Activated T-cell treated with anti-CD3 and anti-CD28 coated beads for 48 hours (primary cell): ENCODE measurements at places on chromosomes 3 and 15.

GRCh38 chr15:98422130-98422478 lies 226.2 kb upstream of the IGF1R start:
- DNase-seq, result no peak

- no peak for DNase-seq
These were observed 6.9 kb downstream of the NUDT16 start for GRCh38 chr3:131388490-131388799.

GRCh38 chr15:41566121-41566885 lies 7.3 kb downstream of the TYRO3 start:
- DNase-seq, result no peak

DNA sequence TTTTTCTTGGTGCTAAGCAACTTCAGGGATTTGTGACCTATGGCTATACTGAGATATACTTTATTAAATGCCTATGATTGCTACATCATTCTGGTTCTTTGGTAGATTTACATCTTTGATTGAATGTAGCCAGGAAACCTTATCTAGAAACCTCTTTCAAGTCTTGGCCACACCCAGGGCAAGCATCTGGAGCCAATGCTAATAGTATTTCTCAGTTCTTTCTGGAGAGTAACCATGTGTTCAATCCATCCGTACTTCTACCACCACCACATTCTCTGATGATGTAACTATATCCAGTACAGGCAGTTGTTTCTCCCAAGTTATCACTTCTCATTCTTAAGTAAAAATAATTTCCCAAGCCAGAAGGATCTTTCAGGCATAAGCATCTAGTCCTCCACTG lies 69.0 kb downstream of the NME9 start:
- DNase-seq, result no peak

DNA sequence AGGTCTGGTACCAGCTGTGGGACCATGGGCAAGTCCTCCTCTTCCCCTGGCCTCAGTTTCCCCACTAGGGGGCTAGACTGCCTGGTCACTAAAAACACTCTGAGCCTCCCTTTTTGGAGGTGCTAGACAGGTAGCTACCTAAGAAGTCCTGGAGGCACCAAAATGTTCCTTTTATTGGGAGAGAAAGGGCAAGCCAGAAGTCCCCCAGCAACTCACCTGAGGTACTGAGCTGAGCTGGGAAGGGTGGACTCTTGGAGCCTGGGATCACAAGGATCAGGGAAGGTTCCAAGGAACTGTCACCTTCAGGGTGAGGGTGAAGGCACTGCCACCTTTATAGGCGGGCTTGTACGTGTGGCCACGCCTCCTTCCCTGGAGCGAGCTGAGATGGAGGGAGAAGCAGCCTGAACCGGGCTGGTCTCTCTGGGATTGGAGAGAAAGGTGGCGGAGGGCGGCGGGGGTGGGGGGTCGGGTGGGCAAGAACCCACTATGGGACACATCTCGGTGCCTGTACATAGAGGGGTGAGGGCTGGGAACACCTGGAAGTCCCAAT lies at the start of gene CYP1A1:
CYP1A1 (minus strand) TSS at position 304 of the 550 bp plus-strand sequence. CDS start 2,431 bp downstream, outside the sequence.
- DNase-seq, result peak; percentile 23

GRCh38 chr15:85910834-85911233 lies 116.1 kb upstream of the KLHL25 start:
- no peak for DNase-seq

- DNase-seq, result no peak
These were observed 43.2 kb downstream of the SCAPER start for GRCh38 chr15:76861815-76862397.

DNA sequence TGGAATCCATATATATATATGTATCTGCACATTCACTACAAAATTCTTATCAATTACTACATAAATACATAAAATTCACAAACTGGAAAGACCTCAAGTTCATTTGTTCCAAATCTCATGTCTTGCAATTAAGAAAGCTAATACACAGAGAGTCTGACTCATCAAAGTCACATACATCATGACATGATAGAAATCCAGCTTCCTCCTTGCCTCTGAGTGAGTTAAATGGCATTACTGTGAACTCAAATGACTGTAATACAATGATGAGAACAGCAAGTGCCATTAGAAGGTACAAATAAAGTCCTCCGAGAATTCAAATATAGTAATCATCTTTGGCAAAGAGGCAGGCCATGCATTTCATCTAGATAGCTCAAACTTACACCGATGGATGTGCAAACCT lies 55.1 kb upstream of the AGTR1 start:
- DNase-seq, result no peak

- no peak for DNase-seq
These were observed 144.1 kb upstream of the PRICKLE2 start for GRCh38 chr3:64369390-64369789.

DNA sequence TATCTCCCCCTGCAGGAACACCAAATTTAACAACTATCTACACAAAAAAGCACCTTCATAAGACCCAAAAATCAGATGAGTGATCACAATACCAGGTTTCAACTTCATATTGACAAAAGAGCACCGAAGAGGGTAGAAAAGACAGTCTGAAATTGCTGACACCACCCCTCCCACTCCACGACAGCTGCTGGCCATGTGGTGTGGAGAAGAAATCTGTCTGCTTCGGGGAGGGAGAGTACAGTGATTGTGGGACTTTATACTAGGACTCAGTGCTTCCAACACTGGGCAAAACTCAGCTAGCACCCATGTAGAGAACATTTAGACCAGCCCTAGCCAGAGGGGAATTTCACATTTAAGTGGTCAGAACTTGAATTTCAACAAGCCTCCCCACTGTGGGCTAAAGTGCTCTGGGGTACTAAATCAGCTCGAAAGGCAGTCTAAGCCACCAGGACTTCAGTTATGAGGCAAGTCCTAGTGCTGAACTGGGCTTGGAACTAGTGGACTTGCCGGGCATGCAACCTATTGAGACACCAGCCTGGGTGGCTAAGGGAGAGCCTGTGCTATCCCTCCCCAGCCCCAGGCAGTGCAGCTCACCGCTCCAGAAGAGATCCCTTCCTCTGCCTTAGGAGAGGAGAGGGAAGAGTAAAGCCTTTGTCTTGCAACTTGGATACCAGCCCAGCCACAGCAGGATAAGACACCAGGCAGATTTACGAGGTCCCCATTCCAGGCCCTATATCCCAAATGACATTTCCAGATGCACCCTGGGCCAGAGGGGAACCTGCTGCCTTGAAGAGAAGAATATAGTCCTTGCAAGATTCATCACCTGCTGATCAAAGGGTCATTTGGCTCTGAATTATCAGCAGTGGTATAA lies 44.6 kb upstream of the POU1F1 start:
- DNase-seq, result no peak

DNA sequence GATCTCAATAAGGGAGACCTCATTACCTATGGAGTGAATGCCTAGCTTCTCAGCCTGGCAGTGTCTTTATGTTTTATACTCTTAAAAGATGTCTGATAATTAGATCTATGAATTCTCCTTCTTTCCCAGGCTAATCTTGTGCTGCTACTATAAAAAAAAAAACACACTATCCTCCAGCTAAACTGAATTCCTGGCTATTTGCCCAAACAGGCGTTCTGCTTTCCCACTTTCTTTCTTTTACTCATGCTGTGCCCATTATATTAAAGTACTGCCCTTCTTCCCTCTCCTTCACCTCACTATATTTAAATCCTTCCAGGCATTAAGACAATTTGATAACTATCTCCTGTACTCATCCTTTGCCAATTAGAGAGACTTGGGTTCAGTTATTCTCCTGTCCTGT lies 1134.9 kb downstream of the ROBO2 start:
- DNase-seq, result no peak

- DNase-seq, result no peak
These were observed 141.9 kb upstream of the C2CD4B start for GRCh38 chr15:62306851-62307504.

DNA sequence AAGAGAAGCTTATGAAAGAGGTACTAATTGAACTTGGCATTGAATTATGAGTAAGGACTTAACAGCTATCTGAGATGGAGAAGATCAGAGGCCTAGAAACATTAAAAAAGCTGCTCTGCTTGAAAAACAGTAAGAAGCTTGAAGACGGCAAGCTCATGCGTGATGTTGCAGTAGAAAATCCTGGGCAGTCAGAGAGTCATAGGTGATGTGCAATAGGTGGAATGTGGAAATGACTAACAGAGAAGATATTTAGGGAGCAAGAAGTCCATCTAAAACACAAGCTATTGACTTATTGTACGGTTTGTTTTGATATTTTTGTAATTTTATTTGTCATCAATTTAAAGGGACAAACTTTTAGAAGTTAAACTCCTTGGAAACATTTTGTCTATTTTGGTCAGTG lies 1101.4 kb downstream of the ROBO2 start:
- no peak for DNase-seq

GRCh38 chr15:92503889-92504288 lies 110.2 kb downstream of the ST8SIA2 start:
- no peak for DNase-seq

- DNase-seq, result no peak
These were observed 127.5 kb downstream of the MEGF11 start for GRCh38 chr15:66126031-66126441.

DNA sequence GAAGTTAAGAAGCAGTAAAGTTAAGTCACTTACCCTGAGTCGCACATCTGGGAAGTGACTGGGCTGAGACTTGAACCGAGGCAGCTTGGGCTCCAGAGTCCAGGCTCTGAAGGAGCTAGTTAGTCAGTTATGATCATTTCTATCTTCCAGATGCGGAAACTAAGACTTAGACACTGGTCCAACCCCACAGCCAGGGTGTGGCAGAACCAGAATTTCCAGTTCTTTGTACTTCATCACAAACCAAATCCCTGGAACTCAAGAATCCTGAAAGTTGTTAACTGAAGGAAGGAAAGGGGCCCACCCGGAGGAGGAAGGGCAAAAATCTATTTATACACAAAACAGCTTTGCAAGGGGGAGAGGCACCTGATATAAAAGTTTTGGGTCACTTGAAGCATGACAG lies 389.9 kb downstream of the SHQ1 start:
- DNase-seq, result no peak

DNA sequence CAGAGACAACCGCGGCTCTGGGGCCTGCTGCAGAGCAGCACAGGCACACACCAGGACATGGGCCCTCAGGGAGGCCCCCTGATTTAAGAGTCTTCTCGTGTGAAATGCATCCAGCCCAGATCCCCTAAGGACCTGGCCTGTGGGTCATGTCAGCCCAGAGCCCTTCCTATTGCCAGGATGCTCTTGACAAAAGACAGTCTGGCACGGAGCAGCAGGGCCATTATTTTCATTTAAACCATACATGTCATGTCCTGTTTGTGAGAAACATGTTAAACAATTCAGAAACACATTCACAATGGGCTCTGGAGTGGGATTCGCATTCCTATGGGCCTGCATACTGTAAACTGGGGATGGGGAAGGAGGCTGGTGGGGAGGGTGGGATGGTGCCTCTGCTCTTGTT lies 367.4 kb upstream of the WNT5A start:
- no peak for DNase-seq

DNA sequence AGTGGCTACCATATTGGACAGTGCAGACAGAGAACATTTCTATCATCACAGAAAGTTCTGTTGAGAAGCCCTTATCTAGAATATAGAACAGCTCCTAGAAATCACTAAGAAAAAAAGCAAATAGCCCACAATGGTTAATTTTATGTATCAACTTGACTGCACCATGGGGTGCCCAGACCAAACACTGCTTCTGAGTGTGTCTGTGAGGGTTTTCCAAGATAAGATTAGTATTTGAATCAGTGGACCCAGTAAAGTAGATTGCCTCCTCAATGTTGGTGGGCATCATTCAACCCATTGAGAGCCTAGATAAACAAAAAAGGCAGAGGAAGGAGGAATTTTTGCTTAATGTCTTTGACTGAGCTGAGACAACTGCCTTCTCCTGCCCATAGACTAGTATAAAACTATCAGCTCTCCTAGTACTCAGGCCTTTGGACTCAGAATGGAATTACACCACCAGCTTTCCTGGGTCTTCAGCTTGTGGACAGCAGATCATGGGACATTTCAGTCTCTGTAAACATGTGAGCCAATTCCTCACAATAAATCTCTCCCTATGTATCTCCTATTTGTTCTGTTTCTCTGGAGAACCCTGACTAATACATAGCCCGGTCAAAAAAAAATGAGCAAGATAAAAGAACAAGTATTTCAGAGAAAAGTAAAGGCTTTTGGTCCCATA lies 55.9 kb upstream of the OXTR start:
- no peak for DNase-seq

GRCh38 chr3:49017971-49018706 lies at the start of gene DALRD3:
TSS of gene DALRD3 (minus strand) at chr3:49018580. CDS start at chr3:49018564, 16 bp downstream.
- peak; percentile 62 for DNase-seq

- DNase-seq, result no peak
These were observed 113.0 kb upstream of the PFN2 start for GRCh38 chr3:150083655-150084042.

DNA sequence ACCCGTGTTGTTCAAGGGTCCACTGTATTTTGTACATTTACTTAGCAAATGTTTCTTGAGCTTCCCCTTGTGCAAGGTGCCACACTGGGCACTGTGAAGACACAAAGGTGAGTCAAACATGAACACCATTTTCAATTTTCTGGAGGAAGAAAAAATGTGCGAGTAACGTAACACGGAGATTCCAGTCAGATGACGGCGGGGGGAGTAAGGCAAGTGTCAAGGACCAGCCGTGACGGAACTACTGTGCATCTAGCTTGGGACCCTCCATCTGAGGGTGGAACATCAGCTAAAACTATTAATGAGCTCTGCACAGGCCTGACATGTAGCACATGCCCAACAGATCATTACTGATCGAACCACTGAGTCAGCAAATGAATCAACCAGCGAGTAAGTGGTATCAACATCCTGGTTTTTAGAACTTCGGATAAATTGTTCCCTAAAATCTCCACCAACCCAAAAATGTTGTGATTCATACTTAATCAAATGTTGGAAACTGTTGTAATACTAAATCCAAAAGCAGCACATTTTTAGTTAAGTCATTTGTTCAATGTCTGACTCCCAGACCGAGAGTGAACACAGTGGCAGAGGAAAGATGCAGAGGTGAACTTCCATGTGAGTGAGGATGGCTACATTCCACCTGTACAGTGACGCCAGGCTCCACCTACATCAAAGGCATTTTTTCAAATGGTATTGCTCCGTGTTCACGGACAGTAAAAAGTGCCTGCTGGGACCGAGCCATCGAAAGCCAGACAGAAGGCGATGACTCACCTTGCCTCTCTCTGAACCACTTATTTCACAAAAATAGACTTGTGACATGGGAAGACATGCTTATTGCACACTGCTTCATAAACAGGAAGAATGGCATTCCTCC lies 172.2 kb downstream of the ATP10A start:
- DNase-seq, result no peak

- DNase-seq, result no peak
These were observed 1.8 kb downstream of the PML start for GRCh38 chr15:73996267-73996666.

DNA sequence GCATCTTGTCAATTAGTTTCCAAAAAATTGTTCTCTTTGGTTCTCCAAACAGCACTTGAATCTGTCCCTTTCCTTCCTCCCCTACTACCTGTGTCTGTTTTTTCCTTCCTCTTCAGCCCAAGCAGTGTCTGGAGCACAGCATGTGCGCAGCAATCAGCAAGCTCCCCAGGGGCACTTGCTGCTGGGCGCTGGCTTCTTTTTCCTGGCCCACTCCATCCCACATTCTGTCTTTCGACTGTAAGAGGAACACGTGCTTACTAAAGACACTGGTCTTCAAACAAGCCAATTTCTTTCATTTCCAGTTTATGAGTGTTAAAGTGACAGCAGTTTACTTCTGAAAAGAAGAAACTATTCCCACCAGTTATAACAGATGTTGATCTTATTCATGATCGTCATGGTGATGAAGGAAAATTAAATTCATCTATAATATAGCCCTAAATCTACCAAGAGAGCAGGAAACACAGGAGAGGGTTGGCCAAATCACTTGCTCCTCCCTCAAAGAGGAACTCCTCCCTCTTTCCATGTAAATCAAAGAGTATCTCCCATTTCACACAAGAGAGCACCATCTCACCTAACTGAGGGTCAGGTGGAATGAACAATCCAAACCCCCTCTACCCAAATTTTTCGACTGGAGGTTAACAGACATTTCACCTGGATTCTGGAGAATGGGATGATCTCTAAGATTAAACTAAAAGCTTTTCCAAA lies 115.4 kb downstream of the IGF2BP2 start:
- DNase-seq, result no peak
